ENCODE measurements at places on chromosomes 12 and 14. TPM values are rescaled to one million over a fixed set of nuclear protein-coding genes. Genes with fewer than 3 reads are reported as not detected.
A peak's percentile ranks its signal among the peaks of the same experiment; 100 is the strongest.

DNA sequence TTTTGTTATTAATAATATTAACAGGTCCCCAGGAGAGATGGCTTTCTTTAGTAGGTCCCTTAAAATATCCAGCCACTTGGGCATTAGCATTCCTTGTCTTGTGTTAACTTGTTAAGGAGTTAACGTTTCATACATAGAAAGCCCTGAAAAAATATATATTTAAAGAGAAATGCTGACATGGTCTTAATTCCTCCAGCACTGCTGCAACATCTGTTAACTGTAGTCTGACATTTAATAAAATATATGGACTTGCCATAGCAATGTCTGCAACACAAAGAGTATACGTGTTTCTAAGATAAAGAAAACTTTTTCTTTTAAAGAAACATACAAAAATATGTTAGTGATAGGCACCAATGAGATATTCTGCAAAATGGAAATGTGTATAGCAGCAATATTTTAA is 10.0 kb downstream of the SLC38A4 start:
- DNase-seq, result no peak

- peak; percentile 97 for DNase-seq
Measured at GRCh38 chr14:80930836-80931389, 10.6 kb downstream of the CEP128 start.

The CACNA2D4 gene
- 0.97 TPM for total RNA-seq

- no peak for DNase-seq
Measured at GRCh38 chr14:57816568-57817284, 49.2 kb downstream of the SLC35F4 start.

The RASSF9 gene
- total RNA-seq, result 0.32 TPM

The SERPINA5 gene
- not detected for total RNA-seq

- DNase-seq, result peak; percentile 98
Measured at GRCh38 chr12:95173392-95174251, 43.6 kb downstream of the FGD6 start.

DNA sequence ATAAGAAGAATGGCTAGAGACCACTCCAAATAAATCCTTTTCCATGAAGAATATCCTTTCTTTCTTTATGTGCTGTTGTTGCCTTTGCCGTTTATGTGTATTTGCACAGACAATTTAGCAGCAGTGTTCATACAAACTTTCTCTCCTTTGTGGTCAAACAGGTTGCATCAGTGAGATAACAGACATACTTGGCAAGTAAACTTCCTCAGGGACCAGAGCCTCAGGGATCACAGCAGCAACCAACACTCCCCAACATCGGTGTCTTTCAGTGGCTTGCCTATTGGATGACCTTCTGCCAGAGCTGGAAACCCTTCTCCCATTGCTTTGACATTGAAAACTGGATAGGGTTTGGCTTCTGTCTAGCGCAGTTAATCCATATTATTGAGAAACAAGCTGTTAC is 252.2 kb downstream of the BTG1 start:
- DNase-seq, result no peak

- peak; percentile 51 for DNase-seq
Measured at GRCh38 chr12:15633201-15633600, 156.0 kb downstream of the EPS8 start.

The COQ10A gene
- total RNA-seq, result 12.5 TPM

The POC1B gene
- total RNA-seq, result 13.5 TPM

DNA sequence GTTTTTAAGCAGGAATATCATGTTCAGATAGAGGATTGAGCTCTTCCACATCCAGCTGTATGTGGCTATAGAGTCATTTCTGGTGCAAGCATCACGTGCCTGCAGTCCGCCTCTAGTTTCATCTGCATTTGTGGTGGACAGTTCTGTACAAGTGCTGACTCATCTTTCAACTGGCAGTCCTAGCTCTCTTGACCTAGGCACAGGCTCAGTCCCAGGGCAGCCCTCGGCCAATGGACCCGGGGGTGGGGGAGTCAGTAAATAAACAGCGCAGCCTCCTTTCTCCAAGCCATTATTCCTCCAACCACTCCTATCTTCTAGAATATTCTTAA is 41.8 kb upstream of the FRMD6 start:
- no peak for DNase-seq

GRCh38 chr12:57554453-57554852 is 4.6 kb downstream of the KIF5A start:
- no peak for DNase-seq

The MGST1 gene
- total RNA-seq, result 92.8 TPM

GRCh38 chr12:12622418-12622817 is 10.7 kb downstream of the CREBL2 start:
- DNase-seq, result no peak

The CPNE6 gene
- not detected for total RNA-seq

The RNF212B gene
- total RNA-seq, result not detected

- DNase-seq, result no peak
Measured at GRCh38 chr12:71972441-71973074, 33.9 kb downstream of the TPH2 start.

DNA sequence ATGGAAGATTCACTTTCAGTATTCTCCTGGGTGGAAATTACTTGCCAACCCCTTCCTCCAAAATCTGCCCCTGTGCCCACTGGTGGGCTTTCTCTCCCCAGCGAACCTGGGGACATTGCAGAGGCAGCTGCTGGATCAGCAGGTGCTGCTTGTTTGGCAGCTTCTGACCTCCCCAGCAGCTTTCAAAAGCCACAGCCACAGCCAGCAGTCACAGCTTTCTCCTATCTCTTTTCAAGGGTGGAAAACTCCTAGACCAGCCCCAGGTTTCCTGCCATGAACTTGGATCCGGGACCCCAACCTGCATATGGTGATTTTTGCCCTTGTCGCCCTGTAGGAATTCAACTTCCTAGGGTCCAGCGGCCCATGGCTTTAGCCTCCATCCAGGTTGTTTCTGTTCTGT is 330.8 kb downstream of the ADAMTS20 start:
- no peak for DNase-seq

DNA sequence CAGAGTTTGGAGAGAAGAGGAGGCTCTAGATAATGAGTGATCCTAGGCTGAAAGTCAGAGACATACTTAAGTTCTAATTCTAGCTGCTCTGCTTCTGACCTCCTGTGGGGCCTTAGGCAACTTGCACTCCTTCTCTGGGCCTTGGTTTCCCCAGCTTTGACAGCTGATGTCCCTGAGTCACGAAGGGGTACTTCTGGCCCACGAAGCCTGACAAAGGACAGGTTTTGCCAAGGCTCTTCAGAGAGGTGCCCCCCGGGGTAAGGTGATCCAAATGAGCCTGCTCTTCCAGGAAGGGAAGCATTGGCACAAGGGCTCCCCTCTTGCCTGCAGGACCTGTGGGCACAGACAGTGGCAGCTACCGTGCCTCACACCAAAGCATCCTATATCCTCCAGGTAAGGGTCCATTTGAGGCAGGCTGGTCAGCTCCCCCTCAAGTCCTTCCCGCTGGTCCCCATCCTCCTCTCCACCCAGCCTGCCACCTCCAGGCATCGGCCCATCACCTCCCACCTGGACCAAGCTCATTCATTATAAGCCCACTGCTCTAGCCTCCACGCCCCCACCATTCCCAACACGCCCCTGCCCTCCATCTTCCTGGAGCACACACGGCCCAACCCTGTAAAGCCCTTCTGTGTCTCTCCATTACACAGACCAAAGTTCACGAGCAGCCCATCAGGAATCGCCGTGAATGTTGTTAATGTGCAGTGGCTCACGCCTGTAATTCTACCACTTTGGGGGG is 1.9 kb upstream of the PPP1R13B start:
- DNase-seq, result no peak

- DNase-seq, result no peak
Measured at GRCh38 chr12:78732481-78732880, 132.1 kb upstream of the SYT1 start.

DNA sequence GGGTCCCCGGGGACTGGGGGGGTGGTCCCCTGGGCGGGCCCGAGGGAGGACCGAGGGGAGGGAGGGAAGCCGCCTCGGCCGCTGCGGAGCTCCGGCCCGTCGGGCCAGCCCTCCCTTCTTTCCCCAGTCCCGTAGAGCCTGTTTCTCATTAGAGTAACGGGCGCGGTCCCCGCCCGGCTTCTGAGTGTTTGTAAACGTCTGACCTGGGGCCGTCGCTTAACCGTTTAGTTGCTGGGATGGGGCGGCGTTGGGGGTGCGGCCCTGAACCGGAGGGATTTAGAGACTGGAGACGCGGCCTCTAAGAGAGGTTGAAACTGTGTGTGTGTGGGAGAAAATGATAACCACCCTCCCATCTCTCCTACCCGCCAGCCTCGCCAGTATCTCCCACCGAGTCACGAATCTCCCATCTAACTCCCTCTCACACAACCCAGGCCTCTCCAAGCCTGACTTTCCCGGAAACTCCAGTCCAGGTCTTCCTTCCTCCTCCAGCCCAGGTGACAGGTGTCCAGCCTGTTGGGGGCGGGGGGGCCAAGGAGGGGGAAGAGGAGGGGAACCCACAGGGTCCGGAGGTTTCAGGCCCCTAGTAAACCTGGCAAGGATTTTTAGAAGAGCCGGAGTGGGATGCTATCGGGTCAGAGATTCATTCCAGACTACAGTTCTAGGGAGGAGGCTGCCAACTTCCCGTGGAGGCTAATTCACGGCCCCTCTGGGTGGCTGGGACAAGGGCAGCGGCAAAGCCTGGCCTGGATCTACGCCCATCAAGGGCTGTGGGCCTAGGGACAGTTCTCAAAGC is 1.1 kb upstream of the NFATC4 start:
- DNase-seq, result peak; percentile 96

The SIX6 gene
- total RNA-seq, result not detected

DNA sequence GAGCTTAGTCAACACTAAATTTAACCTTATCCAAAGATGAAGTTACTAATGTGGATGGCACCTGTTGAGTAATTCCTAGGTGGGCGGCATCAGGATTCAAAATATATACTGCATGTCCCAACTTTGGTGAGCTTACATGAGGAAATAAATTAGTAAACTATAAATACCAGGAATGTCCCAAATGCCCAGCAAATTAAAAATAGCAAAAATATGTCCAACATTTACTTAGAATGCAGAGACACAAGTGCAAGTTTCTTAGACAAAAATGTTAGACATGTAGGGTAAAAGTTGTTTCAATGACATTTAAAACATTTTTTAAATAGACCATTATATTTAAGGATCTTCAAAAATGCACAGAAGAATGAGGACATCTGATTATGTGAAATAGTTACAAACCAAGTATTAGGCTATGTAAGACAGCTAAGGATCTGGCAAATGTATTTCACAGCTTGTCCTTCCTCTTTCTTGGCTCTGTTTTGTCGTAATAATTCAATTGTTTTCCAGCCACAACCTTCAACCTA is 115.9 kb downstream of the NAV3 start:
- DNase-seq, result peak; percentile 57

- no peak for DNase-seq
Measured at GRCh38 chr12:8912914-8913313, 1.4 kb upstream of the PHC1 start.

The PAPLN gene
- total RNA-seq, result 4.3 TPM

GRCh38 chr12:98456576-98457573 is 58.5 kb upstream of the TMPO start:
- DNase-seq, result peak; percentile 42

The MIPOL1 gene
- 14.7 TPM for total RNA-seq

The SOX5 gene
- total RNA-seq, result 13.8 TPM

The PLEKHG7 gene
- total RNA-seq, result not detected

The TAS2R9 gene
- total RNA-seq, result not detected

The KRT76 gene
- total RNA-seq, result not detected

- no peak for DNase-seq
Measured at GRCh38 chr14:22463763-22464173, 125.3 kb downstream of the DAD1 start.

GRCh38 chr14:39641224-39641623 is 209.0 kb upstream of the FBXO33 start:
- no peak for DNase-seq

The IRAK3 gene
- 2.6 TPM for total RNA-seq

DNA sequence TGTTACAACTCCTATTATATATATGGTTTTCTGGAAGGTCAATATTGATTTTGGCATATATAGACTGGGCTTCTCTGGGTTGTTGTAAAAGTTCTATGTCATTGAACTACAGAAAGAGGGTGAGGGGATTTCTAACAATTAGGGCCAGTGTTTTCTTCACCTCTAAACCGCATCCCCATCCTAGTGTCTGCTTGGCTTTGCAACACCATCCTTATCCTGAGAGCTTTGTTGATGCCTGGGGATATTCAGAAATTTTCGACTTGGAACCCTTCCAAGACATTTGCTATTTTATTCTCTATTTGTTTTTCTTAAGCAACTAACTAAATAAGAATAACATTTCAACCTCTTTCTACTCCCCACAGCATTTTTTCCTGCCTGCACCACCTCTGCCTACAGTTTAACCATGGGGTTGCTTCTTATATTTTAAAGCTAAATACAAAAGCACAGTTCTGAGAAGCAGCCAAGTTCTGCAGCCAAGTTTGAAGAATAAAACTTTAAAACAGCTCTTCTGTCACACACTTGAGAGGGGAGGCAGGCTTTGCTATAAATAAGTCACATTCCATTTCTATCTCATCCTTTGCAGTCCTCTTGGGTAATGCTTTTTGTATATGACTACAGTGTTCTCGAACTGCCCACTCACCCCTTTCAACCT is 53.4 kb downstream of the RGS6 start:
- no peak for DNase-seq

GRCh38 chr12:122743895-122744525 is 8.6 kb upstream of the DENR start:
- no peak for DNase-seq

DNA sequence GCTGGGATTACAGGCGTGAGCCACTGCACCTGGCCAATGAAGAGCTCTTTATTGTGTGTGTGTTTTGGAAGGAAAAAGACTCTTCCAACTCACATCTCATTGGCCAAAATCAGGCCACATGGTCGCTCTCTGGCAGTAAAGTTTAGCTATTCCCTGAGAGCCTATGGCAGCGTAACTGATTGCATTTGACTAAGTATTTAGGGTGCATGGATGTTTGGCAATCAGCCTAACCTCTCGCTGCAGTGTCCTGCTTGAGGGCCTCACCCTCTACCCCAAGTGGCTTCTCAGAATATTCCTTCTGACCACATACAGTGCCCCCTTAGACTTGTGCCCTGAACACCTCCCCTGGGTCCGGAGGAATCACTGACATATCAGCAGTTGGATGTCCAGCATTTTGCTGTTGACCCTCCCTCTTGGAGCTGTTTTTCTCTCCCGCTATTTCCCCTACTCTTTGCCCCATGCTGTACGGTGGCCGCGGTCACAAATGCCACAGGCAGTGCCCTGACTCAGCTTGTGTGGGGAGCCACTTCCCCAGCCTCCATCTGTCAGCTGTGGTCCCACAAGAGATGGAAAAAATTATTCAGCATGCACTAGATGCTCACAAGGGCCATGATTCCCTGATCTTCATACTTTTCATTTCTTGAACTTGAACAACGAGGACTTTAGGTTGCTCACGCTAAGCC is 9.5 kb downstream of the PHETA1 start:
- DNase-seq, result no peak

The KIF5A gene
- total RNA-seq, result 1.3 TPM

DNA sequence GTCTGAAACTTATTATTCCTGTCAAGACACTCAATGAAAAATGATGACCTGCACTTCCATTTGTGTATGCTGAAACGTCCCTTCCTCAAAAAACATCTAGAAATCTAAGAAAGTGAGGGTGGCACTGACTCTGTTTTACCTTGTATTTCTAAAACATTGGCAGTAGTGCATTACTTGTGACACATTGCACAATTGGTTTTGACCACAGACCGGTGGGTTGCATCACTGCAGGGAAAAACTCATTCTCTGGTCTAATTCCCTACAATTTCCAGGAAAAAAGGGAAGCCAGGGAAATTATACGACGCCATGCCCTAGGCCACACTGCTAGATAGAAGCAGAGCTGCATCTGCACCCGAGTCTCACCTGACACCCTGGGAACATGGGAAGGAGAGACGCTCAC is 156.7 kb downstream of the NTF3 start:
- DNase-seq, result no peak

All from fibroblast of villous mesenchyme (primary cell).